ENCODE measurements at places on chromosomes 4 and X.

DNA sequence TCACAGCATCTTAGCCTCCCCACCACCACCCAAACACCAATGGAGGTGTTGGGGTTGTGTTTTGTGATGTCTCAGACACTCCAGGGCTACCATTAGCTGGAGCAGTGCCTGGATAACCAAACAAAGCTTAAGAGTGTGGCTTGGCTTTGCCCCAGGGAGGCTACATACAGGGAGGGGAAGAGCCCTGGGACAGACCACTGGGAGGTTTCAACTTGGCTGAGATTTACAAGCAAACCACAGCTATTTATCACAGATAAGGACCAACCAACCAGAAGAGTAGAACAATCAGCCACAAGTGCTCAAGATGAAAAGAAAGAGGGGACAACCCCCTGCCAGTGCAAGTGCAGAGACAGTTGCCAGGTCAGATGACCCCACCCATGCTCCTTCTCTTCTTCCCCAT lies 24.1 kb downstream of the SOX3 start:
- no peak for DNase-seq

DNA sequence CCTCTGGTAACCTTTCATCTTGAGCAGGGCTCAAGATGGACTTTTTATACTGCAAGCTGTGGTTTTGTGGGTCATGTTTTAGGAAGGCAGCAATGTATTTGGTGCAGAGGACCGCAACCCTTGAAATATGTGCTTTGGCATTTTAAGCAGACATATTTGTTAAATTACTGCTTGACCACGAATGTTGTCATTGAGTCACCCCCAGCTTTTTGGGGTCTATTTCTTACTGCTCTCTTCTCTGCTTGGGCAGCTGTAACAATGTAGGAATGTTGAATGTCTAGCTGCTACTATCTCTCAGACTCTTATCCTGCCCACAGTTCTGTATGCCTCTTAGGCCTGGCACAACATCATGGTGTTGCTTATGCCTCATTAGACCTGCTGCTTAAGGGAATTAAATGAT lies 6.0 kb downstream of the RBPJ start:
- DNase-seq = no peak

DNA sequence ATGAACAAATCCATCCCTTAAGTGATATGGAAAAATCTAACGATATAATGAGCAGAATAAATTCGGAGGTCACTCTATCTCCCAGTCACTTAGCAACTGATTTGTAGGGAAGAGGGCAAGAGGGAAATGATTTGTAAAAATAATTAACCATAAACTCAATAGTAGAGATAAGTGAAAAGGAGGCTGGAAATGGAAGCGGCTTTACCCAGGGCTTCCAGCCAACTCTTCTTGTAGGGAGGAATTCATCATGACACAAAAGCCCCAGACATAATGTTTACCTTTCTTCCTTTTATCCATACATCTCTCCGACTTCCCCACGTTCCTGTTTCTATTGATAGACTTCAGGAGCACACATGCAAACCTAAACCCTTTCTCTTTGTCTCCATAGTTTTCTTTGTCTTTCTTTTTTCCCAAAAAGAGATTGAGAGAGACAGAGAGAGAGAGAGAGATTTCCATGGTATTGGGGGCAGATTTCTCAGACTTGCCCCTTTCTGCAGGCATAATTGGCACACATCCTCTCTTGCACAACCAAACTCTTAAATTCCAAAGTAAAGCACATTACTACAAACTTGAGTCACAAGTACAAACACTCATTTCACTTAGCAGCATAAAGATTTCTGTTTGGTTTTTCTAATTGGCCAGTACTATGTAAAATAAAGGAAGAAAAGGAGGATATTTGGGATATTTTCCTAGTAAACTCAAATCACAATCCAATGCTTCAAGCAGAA lies 140.9 kb downstream of the MAPK10 start:
- DNase-seq = no peak

DNA sequence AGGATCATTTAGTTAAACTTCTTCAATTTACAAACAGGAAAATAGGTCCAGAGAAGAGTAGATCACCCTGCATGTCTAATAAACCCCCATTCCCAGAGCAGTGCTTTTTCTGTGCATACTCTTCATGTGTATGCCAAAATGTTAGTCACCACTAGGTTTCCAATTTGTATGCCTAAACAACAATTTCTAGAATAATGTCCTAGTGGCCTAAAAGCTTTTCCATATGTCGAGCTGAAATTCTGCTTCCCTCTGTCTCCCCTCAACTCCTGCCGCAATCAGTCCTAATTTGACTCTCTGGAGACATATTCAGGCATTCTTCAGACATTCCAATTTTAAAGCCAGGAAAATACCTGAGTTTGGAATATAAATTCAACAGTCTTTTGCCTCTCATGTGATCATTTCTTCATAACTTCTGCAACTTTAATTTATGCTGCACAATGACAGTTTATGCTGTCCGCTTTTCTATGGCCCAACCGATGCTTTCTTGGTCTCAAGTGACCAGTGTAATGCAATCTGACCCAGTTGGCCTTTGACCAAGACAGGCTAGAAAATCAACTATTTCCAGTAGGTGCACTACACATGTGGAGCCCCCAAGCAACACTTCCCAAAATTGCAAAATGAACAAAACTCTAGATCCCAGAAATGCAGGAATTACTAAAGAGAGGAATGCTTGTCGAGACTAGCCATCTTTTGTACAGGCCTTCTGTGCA lies 122.9 kb upstream of the FMR1 start:
- no peak for DNase-seq

GRCh38 chrX:101415180-101416145 lies 7.4 kb downstream of the HNRNPH2 start:
- no peak for DNase-seq

GRCh38 chr4:122403861-122404260 lies 25.1 kb downstream of the ADAD1 start:
- DNase-seq = no peak

- DNase-seq = no peak
Observed at GRCh38 chrX:77723681-77724080, 62.3 kb downstream of the ATRX start.

GRCh38 chr4:35539404-35540055 lies 704.8 kb downstream of the ARAP2 start:
- no peak for DNase-seq

- DNase-seq = no peak
Observed at GRCh38 chr4:165879641-165880040, 6.6 kb downstream of the TLL1 start.

DNA sequence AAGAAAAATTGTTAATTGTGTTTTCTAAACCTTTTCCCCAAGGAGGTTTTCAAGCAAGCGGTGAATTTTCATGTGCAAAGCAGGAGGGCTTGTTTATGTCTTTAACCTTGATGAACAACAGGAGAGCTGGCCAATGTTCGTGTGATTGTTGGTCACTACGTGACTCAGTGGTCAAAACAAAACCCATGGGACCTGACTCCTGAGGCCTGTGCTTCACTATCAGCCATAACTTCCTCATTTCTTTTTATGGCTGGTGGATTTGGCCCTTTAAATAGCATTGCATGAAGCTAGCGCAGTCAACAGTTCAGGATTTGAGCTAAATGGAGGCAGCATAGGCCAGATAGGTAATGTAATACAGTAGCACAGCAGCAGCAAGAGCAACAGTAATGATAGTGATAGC lies 80.5 kb downstream of the MID1IP1 start:
- no peak for DNase-seq

DNA sequence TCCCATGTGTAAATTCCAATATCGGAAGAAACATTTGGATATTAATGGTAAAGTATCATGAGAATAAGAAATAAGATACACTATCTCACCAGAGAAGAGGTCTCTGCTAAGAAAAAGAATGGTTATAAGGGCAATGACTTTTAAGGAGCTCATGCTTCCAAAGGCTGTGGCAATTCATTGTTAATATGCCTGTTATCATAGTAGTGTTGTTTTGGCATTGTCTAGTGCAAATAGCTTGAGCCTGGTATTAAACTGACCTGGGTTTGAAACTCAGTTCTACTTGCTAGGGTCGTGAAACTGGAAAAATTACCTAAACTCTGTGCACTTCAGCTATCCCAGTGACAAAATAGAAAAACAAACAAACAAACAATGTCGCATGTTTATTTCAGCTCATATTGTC lies 8.8 kb downstream of the HPGDS start:
- no peak for DNase-seq

GRCh38 chr4:76147454-76148141 lies 599 bp downstream of the NUP54 start:
- DNase-seq = no peak

- no peak for DNase-seq
Observed at GRCh38 chrX:115226929-115227328, 7.0 kb downstream of the LRCH2 start.

DNA sequence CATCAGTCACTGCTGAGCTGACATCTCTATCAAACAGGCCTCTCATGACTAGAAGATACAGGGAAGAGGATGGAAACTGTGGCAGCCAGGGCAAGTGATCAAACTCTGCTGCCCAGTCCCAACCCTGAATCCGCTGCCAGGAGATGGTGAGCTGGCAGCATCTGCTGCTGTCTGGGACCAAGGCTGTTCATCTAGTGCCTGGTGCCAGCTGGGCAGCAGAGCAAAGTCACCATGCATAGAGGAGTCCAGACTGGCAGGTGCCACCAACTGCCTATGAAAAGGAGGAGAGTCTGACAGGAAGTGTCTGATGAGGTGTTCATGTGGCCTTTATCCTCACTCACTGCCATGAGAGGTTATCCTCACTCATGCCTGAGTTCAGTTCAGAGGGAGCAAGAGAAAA lies 518.9 kb downstream of the MID1IP1 start:
- no peak for DNase-seq

GRCh38 chr4:138310498-138310897 lies 68.3 kb upstream of the SLC7A11 start:
- DNase-seq = no peak

DNA sequence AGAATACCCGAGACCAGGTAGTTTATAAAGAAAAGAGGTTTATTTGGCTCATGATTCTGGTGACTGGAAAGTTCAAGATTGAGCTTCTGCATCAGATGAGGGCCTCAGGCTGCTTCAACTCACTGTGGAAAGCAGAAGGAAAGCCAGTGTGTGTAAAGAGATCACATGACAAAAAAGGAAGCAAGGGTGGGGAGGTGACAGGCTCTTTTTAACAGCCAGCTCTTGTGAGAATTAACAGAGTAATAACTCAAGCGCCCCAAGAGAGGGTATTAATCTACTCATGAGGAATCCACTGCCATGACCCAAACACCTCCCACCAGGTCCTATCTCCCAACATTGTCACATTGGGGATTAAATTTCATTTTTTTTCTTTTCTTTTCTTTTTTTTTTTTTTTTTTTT lies 6.3 kb upstream of the YIPF6 start:
- no peak for DNase-seq

- peak; percentile 16 for DNase-seq
Observed at GRCh38 chrX:155263854-155264628, at the start of gene RAB39B. TSS of gene RAB39B (minus strand) at chrX:155264491. CDS start at chrX:155264288, 203 bp downstream.

GRCh38 chr4:8589823-8590545 lies 2.6 kb upstream of the CPZ start:
- DNase-seq = no peak

DNA sequence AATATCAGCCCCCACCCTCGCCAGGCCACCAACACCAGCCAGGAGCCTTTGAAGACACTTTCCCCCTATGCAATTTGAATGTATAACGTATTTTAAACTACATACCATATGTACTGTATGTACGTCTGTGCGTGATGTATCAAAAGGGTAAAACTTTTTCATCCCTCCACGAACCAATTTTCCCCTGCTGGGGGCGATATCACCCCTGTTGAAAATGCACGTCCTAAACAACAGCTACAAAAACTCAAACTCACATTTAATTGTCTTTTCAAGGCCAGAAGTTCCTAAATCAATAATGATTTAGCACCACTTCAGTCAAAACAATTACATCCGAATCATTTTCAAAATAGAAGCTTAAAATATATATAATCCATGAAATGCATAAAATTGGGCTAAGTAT lies 1.4 kb downstream of the VEGFD start:
- DNase-seq = no peak

GRCh38 chrX:12505127-12505526 lies 286.1 kb upstream of the PRPS2 start:
- no peak for DNase-seq

- no peak for DNase-seq
Observed at GRCh38 chr4:2619459-2619858, 83.0 kb downstream of the FAM193A start.
